ENCODE measurements at places on chromosomes 1 and 21. TPM values are rescaled to one million over a fixed set of nuclear protein-coding genes. Genes with fewer than 3 reads are reported as not detected.
A peak's percentile ranks its signal among the peaks of the same experiment; 100 is the strongest.

Gene COL9A2
- 12.4 TPM for total RNA-seq

GRCh38 chr1:211938561-211938997, 96.8 kb downstream of the INTS7 start:
- H3K27ac ChIP-seq, result peak overlapping the region; percentile 73
- no peak for DNase-seq
- H3K4me3 ChIP-seq, result peak overlapping the region; percentile 52
- peaks cover 12% of the 10 kb centered on the region for H3K36me3 ChIP-seq

- H3K36me3 ChIP-seq, result peaks cover 59% of the 10 kb centered on the region
- H3K4me3 ChIP-seq, result peak overlapping the region; percentile 42
- no peak for DNase-seq
- peak overlapping the region; percentile 99 for H3K27ac ChIP-seq
Observed at GRCh38 chr1:89310505-89310904, 37.8 kb upstream of the GBP5 start.

- no peak for DNase-seq
- peaks cover 3% of the 10 kb centered on the region for H3K27me3 ChIP-seq
- no peaks in the 10 kb centered on the region for H3K36me3 ChIP-seq
- no peak overlapping the region for H3K27ac ChIP-seq
Observed at GRCh38 chr1:93694039-93694438, 12.4 kb upstream of the BCAR3 start.

- H3K36me3 ChIP-seq, result no peaks in the 10 kb centered on the region
- H3K4me1 ChIP-seq, result no peaks in the 10 kb centered on the region
- DNase-seq, result no peak
- H3K27me3 ChIP-seq, result peaks cover 32% of the 10 kb centered on the region
Observed at GRCh38 chr1:111821121-111821745, 65.5 kb downstream of the DDX20 start.

DNA sequence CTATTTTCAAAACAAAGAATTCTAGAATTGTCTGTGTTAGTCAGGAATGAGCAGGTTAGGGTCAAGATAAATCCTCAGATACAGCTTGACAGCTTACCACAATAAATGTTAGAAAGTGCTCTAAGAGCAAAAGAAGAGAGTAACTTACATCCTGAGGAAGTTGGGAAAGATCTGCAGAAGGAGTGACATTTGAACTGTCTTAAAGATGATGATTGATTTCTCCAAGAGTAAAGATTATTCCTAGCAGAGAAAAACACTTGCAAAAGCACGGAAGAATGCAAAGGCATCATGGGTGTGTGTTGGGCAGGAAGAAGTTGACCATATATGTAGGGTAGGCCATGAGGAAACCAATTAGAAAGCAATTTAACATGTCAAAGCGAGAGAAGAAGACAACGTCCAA, 175.4 kb downstream of the LRRC7 start:
- no peaks in the 10 kb centered on the region for H3K27me3 ChIP-seq
- H3K4me3 ChIP-seq, result no peak overlapping the region

Gene IBA57
- total RNA-seq, result 6.8 TPM
